Stimulated activated CD8-positive, alpha-beta memory T cell treated with anti-CD3 and anti-CD28 coated beads, Interleukin-15, amount 100 ng/mL, for 24 hours (primary cell): ENCODE measurements at places on chromosomes 4 and X.

DNA sequence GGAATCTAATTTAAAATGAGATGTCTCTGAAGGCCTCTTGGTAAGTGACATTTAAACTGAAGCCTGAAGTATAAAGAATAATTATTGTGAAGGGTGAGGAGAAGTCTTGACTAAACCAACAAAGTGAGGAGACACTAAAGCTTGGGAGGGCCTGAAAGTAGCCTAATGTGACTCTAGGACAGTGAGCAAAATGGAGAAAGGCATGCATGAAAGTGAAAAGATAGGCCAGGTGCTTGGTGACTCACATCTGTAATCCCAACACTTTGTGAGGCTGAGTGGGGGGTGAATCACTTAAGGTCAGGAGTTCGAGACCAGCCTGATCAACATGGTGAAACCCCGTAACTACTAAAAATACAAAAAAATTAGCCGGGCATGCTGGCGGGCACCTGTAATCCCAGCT is 46.9 kb upstream of the SMARCAD1 start:
- DNase-seq, result no peak

- DNase-seq, result no peak
These were observed 193.0 kb downstream of the PDGFC start for GRCh38 chr4:156778606-156779005.

GRCh38 chrX:64571011-64571410 is 175.8 kb upstream of the MTMR8 start:
- no peak for DNase-seq

DNA sequence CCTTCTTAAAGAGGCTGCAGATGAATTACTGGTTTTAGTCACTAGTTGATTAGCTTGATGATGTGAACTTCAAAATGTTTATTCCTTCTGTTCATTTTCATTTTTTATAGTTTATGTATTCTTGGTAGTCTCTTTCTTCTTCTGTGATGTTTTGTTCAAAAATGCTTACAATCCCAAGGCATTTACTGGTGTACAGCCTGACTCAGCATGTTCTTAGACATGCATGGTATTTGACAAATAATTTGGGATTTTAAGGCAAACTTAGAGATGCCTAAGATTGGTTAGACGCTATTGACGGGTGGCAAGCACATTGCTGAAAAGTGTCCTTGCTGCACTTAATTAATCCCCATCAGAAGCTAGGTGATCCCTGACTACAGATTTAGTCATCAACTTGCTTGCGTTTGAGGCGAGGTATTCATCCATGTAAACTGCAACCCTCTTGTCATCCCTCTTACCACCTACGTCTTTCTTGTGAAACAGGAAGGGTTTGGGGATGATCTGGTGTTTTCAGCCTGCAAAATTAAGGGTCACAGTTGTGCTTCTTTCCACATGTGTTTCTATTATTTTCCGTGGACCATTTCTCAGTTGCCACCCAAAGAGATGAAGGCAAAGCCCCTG is 331.8 kb downstream of the DKK2 start:
- no peak for DNase-seq

DNA sequence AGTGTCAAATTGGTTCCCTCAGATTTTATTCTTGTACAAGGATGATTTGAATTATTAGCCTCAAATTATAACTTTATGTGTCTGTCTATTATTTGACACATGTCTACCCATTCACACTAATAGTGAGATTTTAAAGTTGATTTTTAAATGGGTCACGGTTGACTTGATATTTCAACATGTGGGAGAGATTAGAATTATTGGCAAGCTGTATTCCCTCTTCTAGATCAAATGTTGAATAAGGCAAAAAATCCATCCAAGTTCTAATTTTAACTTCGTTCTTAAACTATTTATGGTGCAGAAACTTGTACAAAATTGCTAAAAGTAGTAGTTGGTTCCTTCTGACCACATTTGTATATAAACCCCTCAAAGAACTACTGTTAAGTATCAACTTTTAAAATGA is 1498.0 kb downstream of the STIM2 start:
- no peak for DNase-seq

DNA sequence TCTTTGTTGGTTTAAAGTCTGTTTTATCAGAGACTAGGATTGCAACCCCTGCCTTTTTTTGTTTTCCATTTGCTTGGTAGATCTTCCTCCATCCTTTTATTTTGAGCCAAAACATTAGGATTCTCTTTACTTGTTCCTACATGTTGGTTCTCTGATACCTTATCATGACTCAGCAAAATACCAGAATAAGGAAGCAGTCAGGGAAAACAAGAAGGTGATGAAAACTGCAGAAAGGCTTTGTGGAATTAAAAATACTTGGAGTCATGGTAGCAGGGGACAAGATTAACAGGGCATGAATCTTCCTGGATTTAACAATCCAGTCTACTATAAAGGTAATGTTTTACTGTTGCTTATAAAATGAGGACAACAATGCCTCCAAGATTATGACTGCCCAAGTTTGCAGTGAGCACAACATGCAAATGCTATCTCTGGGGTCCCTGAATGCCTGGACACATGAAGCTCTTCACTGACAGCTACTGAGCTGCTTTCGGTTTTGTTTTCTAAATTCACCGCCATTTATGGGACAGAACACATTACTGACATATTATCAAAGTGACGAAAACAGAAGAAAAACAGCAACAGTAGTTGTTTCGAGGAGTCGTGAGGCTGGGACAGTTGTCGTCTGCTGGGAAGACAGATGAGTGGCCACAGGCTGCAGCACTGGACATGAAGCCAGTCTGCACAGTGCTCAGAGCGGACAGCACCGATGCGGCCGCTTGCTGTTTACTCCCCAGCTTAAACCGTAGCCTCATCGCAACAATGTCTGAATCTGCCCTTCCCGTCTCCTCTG is 174.5 kb upstream of the DKK2 start:
- no peak for DNase-seq

- DNase-seq, result no peak
These were observed 118.3 kb downstream of the KCNIP4 start for GRCh38 chr4:21830272-21830671.

GRCh38 chrX:30246769-30247489 is at the start of gene MAGEB1:
Gene MAGEB1 (plus strand): TSS chrX:30247146. CDS start chrX:30250494, 3,348 bp downstream.
- DNase-seq, result no peak

DNA sequence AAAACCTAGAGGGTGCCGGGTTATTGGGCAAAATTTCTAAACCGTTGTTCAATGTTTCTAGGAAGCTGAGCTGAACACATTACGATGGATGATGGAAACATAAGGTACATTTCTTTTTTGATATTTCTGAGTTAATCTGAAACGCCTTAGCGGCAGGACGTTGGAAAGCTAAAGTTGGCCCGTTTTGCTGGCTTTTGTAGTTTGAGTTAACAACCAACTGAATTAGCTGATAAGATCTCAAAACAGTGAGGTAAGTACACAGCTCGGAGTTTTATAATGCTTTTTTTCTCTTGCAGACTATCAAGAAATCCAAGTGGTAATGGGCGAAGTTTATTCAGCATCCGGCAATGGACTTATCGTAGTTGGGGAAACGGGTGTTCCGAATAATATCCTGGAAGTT is 73.5 kb downstream of the PRSS12 start:
- DNase-seq, result no peak

GRCh38 chr4:100246697-100247096 is 56.4 kb upstream of the DDIT4L start:
- DNase-seq, result no peak

- DNase-seq, result no peak
These were observed 312.6 kb downstream of the PACRGL start for GRCh38 chr4:21012851-21013331.

DNA sequence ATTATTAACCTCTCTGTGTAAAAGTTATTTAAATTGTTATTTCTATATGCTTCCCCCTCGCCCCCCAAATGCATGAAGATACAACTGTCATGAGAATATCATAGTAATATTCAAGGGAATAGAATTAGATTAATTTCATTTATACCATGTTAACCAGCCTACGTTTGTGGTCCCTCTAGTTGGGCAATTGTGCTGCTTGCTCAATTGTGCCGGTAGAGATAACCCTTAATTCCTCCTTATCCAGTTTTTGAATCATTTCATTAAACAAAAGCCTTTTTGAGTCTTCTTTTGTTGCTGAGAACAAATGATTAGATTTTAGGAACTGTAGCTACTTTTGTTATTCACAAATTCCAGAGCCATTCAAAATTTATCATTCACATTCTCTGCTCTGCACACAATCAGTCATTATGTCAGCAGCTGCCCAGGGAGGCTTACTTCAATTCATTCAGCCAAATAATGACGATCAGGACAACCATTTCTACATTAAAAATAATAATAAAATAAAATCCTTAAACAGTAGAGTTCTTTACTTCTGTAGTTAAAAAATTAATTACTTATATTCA is 98.1 kb downstream of the ADGRL3 start:
- DNase-seq, result no peak

- DNase-seq, result no peak
These were observed 15.0 kb upstream of the MSMO1 start for GRCh38 chr4:165312506-165312905.

- no peak for DNase-seq
These were observed 1344.0 kb downstream of the FSTL5 start for GRCh38 chr4:160819791-160820190.

- no peak for DNase-seq
These were observed 71.6 kb upstream of the NFKB1 start for GRCh38 chr4:102429553-102429952.

DNA sequence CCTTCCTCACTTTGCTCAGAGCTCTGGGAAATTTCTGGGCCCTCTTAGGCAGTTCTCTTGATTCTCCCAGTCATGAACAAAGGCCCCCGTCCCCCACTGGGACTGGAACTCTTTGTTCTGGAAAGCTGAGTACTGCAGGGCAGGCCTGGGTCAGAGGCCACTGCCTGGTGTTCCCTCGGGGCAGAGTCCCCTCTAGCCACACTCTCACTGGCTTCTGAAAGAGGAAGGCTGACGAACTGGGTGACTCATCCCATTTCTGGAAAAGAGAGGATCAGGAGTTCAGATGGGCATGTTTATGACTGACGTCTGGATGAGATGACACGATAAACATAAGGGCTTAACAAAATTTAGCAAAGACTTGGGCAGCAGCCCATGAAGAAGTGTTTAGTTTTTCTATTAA is 47.7 kb downstream of the DDX3X start:
- DNase-seq, result no peak

DNA sequence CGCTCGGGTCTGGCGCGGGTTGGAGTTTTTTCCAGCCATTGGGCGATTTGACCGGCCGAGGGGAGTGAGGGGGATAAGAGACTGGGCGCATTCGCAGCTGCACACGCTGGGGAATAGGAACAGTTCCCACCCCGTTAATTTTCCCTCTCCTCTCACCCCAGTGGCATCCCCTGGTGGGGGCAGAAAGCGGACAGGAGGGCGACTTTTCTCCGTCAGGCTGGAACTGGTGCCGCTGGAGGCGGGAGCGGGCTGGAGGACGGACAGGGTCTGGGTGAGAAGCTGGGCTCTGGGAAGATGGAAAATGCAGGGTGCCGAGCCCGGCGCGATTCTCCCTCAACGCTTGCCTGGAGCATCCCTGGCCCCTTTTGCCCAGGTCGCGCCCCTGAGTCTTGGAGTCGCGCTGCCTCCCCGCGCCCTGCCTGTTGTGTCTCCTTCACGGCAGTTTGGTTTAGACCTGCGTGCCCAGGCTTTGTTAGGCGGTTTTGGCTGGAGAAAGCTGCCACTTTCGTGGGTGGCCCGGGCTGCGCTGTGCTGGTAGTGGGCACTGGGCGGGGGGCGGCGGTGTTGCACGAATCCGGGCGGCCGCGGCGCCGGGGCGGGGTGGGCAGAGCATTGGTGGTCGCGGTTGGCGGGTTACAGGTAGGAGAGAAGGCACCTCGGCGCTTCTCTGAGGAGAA is 2.0 kb downstream of the ADGRL3 start:
- DNase-seq, result no peak

DNA sequence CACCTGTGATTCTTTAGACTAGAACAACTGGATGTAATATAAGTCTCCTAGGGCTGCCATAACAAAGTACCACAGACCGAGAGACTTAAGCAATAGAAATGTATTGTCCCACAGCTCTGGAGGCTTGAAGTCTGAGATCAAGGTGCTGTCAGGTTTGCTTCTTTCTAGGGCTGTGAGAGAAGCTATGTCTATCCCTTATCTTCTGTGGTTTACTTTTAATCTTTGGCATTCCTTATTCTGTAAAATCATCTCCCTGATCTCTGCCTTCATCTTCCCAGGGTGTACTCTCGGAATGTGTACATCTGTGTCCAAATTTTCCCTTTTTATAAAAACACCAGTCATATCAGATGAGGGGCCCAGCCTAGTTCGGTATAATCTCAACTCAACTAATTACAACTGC is 10.3 kb upstream of the HOPX start:
- no peak for DNase-seq

DNA sequence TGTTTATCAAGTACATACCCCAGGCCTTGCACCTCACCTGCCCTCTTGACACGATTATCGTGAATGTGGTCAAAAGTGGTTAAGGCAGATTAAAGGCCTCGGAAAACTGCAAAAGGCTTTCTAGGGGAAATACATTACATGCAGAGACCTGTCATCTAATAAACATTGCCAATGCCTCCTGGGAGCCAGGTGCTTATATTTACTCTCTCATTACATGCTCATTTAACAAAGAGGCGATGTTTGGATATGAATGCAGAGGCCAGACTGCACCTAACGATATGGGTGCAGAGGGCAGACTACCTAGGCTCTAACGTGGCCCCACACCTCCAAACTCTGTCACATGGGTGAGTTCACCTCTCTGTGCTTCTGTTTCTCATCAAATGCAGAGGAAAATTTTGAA is 14.5 kb downstream of the CRMP1 start:
- DNase-seq, result no peak

- DNase-seq, result no peak
These were observed 76.1 kb downstream of the SORBS2 start for GRCh38 chr4:185735866-185736400.

DNA sequence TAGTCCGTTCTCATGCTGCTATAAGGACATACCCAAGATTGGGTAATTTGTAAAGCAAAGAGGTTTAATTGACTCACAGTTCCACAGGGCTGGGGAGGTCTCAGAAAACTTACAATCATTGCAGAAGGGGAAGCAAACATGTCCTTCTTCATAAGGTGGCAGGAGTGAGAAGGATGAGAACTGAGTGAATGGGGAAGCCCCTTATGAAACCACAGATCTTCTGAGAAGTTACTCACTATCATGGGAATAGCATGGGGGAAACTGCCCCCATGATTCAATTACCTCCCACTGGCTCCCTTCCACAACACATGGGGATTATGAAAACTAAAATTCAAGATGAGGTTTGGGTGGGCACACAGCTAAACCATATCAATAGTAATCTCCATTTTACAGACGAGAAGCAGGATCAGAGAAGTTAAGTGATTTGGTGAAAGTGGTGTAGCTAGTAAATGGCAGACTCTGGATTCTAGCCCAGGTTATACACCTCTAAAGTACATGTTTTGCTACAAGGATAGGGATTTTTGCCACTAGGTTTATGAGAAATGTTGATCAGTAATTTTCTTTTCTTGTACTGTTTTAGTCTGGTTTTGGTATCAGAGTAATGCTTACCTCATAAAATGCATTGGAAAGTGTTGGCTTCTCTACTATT is 47.3 kb upstream of the C1GALT1C1 start:
- no peak for DNase-seq

- DNase-seq, result no peak
These were observed 12.8 kb downstream of the ZFP42 start for GRCh38 chr4:188008377-188008776.

- no peak for DNase-seq
These were observed 414.5 kb downstream of the PRDM5 start for GRCh38 chr4:120508036-120508435.
